ENCODE measurements at places on chromosomes 12 and 14.

GRCh38 chr12:113162102-113163029 is 12.8 kb downstream of the CFAP73 start:
- DNase-seq, result peak; percentile 76

GRCh38 chr14:64743061-64743460 is 38.8 kb downstream of the PLEKHG3 start:
- no peak for DNase-seq

- peak; percentile 25 for DNase-seq
Measured at GRCh38 chr12:1880153-1880845, 38.2 kb downstream of the CACNA2D4 start.

DNA sequence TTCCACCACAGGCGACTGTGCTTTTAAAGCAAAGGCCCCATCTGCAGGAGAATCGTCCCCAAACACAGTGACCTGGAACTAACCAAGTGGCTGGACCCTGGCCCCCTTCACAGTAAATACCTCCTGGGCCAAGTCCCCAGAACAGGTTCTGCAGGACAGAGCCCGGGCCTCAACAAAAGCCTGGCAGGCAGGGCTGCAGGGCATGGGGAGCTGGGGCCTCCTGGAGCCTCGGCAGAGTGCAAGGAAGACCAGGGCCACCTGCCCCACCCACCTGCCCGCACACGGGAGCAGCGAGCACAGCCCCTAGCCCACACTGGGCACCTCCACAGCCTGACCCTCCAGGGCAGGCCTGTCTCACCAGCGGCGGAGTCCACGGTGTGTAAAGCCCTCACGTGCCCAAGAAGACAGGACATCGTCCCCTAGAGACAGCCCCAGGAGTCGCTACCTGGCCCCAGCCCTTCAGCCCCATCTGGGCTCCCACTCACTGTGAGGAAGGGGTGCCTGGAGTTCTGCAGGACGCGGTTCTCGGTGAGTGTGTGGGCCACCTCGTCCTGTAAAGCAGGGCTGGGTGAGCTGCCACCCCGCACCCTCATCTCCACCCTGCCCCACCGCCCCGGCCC is 21.0 kb downstream of the AKT1 start:
- DNase-seq, result no peak

GRCh38 chr14:77220246-77221017 is 38.8 kb downstream of the TMEM63C start:
- no peak for DNase-seq

GRCh38 chr14:101465795-101466448 is 95.4 kb upstream of the DIO3 start:
- DNase-seq, result no peak

GRCh38 chr14:56120091-56120691 is 2.0 kb downstream of the PELI2 start:
- DNase-seq, result no peak

DNA sequence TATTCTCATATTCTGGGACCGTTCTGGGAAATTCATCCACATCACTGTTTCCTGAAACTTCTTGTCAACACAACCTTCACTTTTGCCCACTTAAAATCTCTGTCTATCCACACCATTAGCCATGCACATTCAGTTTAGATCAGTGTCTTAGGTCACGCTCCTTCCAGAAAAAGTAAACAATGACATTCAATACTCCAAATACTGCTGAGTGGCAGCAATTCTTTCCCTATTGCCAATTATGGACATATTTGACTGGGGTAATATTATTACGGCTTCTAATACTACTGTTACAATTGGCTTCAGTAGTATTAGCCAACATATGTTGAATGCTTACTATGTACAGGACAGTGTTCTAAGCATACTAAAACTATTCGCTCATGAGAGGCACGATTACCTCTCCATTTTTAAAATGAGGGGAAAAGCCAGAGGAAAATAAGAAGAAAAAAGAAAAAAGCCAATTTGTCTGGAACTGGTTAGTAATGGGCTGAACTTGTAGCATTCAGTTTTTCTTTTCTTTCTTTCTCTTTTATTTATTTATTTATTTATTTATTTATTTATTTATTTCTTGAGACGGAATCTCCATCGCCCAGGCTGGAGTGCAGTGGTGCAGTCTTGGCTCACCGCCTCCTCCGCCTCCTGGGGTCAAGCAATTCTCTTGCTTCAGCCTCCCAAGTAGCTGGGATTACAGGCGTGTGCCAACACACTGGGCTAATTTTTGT is 23.4 kb downstream of the LTBR start:
- DNase-seq, result no peak

- DNase-seq, result no peak
Measured at GRCh38 chr14:98931911-98932310, 340.1 kb downstream of the BCL11B start.

DNA sequence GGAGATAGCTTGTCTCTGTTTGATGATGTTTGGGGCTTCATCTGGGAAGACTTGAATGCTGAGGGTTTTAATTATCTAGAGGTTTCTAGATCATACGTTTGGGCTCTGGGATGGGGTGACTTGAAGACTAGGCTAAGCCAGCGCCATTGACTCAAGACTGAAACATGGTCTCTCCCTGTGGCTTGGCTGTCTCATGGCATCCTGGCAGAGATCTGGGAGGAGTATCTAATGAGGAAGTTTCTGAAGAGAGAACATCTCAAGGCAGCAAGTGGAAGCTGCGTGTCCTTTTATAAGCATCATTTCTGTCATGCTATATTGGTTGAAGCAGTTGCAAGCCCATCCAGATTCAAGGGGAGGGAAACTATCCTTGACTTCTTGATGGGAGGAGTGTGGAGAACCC is 104.8 kb downstream of the UNC79 start:
- no peak for DNase-seq

Measured in right lobe of liver (tissue), 6 donors.